HCT116 (cell line): ENCODE measurements at places on chromosomes 7 and 10.
A peak's percentile ranks its signal among the peaks of the same experiment; 100 is the strongest.

- no peak for DNase-seq
Measured at GRCh38 chr7:142177869-142178268, 66.4 kb downstream of the MGAM2 start.

DNA sequence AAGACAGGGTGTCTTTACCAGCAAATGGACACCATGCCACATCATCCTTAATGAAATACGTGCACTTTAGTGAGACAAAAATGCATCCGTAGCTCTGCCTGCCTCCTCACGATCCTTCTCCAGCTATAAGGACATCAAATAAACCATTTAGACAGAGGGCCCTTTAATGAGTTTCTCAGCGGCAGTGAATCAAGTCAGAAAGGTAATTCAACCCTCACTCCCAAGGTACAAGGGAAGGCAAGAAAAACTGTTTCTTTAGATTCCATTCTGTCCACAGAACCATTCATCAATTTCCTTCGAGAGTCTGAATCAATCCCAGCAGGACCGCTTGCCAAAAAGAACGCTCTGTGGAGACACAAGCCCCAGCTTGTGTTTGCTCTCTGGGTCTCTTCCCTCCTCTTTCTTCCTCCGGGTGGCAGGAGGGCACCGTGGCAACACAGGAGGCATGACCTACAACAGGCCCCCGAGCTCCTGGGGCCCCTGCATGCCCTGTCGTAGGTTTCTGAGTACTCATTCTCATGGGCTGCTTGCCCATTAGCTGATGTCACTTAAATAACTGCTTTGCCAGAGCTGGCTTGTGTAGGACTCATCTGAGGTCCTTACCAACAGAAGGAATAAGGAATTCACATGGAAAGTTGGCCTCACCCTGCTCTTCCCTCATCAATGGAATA, 297.8 kb upstream of the PRKCQ start:
- no peak for DNase-seq

GRCh38 chr7:135334830-135335543, 101.3 kb downstream of the STRA8 start:
- no peak for DNase-seq

DNA sequence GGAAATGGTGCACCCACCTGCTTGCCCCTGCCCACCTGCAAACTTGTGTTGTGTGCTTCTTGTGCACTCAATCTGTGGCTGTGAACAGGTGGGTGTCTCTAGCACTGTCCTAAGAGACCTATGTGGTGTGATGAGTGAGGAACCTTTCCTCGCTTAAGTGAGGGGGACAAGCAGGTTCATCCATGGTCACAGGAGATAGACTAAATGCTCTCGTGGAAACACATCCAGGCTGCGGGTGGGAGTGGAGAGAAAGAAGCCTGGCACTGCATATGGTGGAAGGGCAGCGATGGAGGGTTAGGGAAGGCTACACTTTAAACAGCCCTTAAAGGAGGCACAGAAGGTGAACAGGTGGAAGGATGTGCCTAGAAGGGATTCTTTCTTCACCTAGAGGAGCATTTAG, 330.9 kb downstream of the CXCL12 start:
- no peak for DNase-seq

DNA sequence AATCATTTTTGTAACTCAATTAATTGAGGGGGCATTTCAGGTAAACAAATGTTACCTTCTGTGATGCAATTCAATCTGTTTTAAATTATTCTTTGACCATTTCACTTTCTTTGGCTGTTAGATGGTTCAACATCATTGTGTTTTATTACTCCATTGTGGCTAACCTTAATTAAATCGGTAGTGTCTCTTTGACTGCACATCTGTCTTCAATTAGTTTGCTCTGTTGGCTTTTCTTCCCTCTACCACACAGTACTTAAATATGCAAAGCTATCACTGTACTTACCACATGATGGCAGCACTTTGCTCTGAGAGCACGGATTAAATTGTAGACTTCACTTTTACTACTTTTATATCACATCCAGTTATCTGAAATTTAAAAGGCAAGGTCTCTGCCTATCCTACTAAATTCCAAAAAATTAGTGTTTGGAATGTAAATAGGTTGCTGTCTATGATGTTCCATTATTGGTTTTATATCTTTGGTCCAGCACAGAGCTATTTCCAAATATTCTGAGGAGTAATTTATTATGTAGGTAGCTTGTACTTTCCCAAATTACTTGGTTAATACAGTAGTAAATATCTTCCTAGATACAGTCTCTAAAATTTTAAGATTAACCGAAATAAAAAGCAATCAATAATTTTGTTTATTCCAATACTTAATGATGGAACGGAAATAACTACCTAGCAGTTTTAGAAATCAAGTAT, 352.0 kb downstream of the PCLO start:
- peak; percentile 45 for DNase-seq

DNA sequence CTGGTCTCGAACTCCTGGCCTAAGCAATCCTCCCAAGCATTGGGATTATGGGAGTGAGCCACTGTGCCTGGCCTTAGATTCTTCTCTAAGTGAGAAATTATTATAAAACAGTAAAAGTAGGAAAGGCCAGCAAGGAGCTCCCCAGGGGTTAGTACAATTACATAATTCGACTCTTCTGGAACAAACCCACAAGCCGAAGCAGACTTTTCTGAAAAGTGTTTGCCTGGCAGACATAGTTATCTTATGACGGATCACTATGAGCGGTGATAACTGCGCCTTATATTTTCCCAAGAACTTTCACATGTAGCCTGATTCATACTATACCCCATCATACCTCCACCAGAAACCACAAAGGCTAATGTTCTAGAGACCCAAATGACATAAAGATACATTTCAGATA, 30.2 kb upstream of the SH3PXD2A start:
- no peak for DNase-seq

GRCh38 chr7:100407285-100408180, 21.0 kb downstream of the ZCWPW1 start:
- DNase-seq, result peak; percentile 58

- DNase-seq, result no peak
Measured at GRCh38 chr7:139940866-139941265, 111.8 kb downstream of the TBXAS1 start.

- DNase-seq, result peak; percentile 41
Measured at GRCh38 chr10:11424456-11425295, 186.8 kb downstream of the USP6NL start.

DNA sequence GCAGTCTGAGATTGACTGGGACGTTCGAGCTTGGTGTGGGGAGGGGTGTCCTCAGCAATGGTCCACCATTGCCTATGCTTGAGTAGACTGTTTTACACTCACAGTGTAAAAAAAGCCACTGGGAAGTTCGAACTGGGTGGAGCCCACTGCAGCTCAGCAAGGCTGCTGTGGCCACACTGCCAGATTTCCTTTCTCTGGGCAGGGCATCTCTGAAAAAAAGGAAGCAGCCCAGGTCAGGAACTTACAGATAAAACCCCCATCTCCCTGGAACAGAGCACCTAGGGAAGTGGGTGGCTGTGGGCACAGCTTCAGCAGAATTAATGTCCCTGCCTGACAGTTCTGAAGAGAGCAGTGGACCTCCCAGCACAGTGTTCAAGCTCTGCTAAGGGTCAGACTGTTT, 80.3 kb downstream of the BICC1 start:
- no peak for DNase-seq

DNA sequence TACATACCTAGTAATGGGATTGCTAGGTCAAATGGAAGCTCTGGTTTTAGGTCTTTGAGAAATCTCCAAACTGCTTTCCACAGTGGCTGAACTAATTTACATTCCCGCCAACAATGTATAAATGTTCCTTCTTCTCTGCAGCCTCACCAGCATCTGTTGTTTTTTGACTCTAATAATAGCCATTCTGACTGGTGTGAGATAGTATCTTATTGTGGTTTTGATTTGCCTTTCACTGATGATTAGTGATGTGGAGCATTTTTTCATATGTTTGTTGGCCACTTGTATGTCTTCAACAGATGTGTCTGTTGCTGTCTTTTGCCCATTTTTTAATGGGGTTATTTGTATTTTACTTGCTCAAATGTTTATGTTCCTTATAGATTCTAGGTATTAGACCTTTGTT, 675.5 kb downstream of the SUGCT start:
- DNase-seq, result no peak

DNA sequence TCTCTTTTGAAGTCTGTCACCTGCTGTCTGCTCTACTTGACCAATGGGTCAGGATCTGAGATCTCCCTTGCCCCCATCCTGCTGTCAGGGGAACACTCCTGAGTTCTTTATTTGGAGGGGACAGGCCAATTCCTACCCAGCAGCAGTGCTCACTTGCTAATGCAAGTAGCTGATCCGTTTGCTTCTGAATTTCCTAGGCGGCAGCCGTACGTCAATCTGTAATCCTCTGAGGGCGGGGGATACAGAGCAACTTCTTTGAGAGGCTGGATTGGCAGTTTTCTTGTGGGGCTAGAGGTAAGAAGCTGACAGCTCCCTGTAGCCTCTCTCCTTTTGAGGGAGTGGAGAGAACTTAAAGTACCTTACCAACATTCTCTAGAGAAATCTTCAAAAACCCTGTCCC, 36.6 kb downstream of the TYW1 start:
- DNase-seq, result no peak

GRCh38 chr7:119374436-119374835, 898.5 kb upstream of the KCND2 start:
- no peak for DNase-seq

GRCh38 chr10:13219685-13220670, 14.2 kb downstream of the UCMA start:
- DNase-seq, result peak; percentile 49

- DNase-seq, result no peak
Measured at GRCh38 chr7:111528331-111528730, 34.0 kb downstream of the IMMP2L start.

- DNase-seq, result no peak
Measured at GRCh38 chr10:10647331-10647730, 370.3 kb upstream of the CELF2 start.

DNA sequence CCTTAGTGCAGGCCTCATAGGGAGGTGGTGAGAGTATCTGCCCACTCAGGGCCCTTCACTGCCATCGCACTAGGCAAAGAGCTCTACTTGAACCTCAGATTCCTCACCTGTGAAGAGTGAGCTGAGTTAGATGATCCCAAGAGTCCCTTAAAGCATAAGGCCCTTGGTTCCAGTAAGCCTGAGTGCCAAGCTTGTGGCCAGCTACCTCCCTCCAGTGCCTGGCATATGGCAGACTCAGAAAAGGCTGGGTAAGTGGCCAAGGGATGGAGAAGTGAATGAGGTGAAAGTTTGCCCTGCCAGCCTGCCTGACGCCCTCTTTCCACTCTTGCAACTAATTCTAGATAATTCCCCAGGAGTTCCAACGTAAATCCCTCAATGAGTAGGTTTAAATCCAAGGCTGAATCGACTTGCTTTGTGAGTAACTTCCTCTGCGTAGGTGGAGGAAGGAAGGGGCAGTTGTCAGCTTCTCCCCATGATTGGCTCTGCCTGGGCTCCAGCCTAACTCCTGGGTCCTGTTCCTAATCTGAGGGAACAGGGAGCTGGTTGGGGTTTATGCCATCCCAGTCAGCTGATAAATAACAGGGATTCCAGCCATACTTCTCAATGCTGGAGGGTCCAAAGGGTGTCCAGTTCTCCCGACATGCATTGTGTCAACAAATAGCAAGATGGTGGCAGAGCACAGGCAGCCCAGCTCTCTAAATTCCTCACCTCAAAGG, 14.2 kb downstream of the DUSP5 start:
- no peak for DNase-seq

DNA sequence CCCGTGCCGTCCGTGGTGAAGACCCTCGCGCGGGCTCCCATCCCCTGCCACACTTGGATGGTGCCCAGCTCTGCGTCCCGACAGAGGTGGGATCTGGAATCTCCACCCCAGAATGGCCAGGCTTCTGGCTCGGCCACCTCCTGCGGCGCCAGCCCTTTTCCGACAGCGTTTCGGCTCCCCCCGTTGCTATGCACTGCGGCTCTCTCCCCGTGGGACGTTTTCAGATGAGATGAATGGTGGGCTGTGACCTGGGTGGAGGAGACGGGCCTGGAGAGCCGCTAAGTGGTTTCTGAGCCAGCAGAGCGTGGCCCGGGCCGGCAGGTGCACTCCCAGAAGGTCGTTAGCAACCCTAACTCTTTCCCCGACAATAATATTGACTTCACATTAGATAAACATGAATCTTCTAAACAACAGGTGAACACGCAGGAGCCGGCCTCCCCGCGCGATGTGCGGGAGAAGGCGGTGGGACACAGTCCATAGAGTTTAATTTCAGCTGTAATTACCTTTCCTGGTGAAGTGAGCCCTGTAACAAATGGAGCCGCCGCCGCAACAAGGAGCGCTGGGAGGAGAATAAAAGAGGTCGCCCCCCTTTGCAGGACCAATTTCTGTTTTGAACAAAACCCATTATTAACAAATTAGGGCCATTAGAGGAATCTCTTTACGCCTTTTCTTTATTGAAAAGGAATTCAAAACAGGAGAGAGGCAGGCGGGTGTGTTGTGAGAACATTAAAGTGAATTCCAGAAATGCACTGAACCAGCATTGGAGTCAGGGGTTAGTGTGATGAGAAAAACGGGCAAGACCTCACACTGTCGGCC, 294.3 kb upstream of the PFKP start:
- DNase-seq, result no peak

GRCh38 chr10:106872176-106872575, 292.3 kb downstream of the SORCS1 start:
- DNase-seq, result no peak

DNA sequence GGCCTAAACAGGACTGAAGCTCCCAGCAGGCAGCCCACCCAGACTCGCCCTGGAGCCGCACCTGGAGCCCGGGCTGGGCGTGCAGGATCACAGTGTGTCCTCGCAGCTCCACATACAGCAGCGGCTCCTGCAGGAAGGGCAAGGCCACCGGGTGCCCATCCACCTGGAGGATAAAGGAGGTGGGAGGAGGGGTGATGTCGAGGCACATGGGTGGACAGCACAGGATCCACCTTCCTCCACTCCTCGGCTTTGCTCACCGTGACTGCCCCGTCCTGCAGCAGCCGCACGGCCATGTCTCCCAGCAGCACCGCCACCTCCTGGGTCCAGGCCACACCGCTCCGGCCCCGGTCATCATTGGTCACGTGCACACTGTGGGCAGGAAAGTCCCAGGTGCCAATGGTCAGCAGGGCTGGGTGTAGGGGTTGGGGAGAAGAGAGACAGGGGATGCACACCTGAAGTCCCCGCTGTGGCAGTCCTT, 16.8 kb downstream of the ATP6V1F start:
- no peak for DNase-seq

GRCh38 chr10:102413806-102414561, 4.6 kb downstream of the PSD start:
- DNase-seq, result no peak

DNA sequence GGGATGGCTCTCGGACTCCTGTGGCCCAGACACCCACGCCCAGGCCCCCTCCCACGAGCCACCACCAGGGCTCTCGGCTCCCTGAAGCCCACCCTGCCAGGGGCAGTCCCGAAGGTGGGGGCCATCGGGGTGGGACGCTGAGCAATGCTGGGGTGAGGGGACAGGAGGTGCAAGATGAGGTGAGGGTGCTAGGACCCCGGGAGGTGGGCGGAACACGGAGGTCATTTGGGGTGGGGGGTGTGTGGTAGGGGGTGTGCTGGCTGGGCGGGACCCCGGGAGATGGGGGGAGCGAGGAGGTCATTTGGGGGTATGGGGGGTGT, 17.0 kb upstream of the LFNG start:
- no peak for DNase-seq

- DNase-seq, result no peak
Measured at GRCh38 chr7:116955801-116956476, 2.6 kb downstream of the ST7 start.

- no peak for DNase-seq
Measured at GRCh38 chr10:113666682-113667252, 2.9 kb upstream of the NRAP start.

- DNase-seq, result no peak
Measured at GRCh38 chr10:108450280-108450679, 1285.8 kb upstream of the SORCS1 start.

GRCh38 chr7:114109304-114109703, 190.5 kb upstream of the PPP1R3A start:
- DNase-seq, result no peak

- DNase-seq, result no peak
Measured at GRCh38 chr10:113335592-113335991, 217.3 kb upstream of the HABP2 start.
